Activated CD4-positive, alpha-beta memory T cell treated with anti-CD3 and anti-CD28 coated beads for 36 hours (primary cell): ENCODE measurements at places on chromosomes 5 and 9. TPM values are rescaled to one million over a fixed set of nuclear protein-coding genes. Genes with fewer than 3 reads are reported as not detected.

Gene CD72
- 9.4 TPM for total RNA-seq

Gene FRRS1L
- not detected for total RNA-seq

Gene FYB1
- total RNA-seq: 105 TPM

GRCh38 chr5:33210978-33211377, 229.8 kb upstream of the TARS1 start:
- no peaks in the 10 kb centered on the region for H3K4me1 ChIP-seq
- no peaks in the 10 kb centered on the region for H3K36me3 ChIP-seq
- DNase-seq: no peak
- H3K27ac ChIP-seq: no peak overlapping the region

GRCh38 chr5:14732991-14733390, 68.5 kb downstream of the OTULIN start:
- H3K27me3 ChIP-seq: no peaks in the 10 kb centered on the region
- H3K4me1 ChIP-seq: no peaks in the 10 kb centered on the region
- peaks cover 7% of the 10 kb centered on the region for H3K36me3 ChIP-seq
- H3K27ac ChIP-seq: no peak overlapping the region

GRCh38 chr5:150238646-150239045, 48.8 kb downstream of the SLC6A7 start:
- no peaks in the 10 kb centered on the region for H3K4me1 ChIP-seq
- H3K4me3 ChIP-seq: no peak overlapping the region
- DNase-seq: no peak
- H3K27me3 ChIP-seq: no peaks in the 10 kb centered on the region
